ENCODE measurements at places on chromosomes 3 and 15.

DNA sequence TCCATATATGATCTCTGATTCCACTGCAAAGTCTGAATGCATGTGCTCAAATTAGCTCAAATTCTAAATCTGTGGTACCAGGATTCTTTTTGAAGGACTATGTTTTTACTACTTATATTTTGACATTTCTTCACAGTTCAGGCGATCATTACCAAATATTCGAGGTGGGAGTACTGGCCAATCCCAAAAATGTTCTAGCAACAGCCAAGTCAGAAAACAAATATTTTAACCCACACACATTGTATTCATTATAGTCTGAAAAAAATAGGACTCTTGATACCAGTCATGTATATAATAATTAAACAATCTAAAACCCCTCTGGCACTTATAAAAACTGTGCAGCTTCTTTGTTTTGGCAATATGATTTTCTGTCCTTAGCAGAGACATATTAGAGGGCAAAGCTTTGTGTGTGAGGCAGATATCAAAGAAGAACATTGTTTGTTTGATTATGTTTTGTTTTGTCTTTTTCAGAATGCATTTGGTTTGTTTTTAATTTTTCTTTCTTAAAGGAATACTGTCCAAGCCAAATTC is 37.4 kb downstream of the FGF7 start:
- no peak for DNase-seq

GRCh38 chr3:127394984-127395662 is 107.3 kb upstream of the PRR20G start:
- no peak for DNase-seq

DNA sequence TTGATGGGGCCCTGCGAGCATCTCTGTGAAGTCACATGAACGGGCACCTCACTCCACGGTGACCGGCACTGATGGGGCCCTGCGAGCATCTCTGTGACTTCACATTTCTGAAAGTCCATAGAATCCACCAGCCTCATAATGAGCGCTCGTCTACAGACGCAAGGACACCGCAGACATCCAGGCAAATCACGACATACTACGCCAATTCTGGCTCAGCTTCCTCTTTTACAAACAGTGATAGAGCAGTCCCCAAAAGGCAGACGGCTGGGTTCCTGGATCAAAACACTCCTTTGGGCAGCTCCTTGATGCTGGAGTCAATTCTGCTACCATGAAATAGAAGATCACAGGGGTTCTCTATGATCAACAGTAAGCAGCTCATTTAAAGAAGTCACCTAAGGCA is 125.4 kb downstream of the XXYLT1 start:
- DNase-seq, result no peak

- DNase-seq, result no peak
Measured at GRCh38 chr3:76138921-76139320, 353.6 kb upstream of the ZNF717 start.

DNA sequence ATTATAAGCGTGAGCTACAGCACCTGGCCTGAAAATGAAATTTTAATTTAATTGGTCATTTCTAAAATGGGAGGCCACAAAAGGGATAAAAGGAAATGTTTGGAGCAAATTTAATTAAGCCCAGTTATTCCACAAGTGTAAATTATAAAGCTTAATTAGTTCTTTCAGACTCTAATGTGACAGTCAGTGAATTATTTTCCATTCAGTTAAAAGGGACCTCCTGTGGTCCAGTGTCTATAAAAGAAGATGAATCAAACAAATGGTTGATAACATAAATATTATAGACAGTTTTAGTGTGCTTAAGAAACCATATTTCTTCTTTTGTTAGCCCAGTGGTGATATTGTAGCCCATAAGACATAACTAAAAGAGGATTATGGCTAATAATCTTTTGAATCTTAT is 66.4 kb downstream of the CNOT10 start:
- no peak for DNase-seq

DNA sequence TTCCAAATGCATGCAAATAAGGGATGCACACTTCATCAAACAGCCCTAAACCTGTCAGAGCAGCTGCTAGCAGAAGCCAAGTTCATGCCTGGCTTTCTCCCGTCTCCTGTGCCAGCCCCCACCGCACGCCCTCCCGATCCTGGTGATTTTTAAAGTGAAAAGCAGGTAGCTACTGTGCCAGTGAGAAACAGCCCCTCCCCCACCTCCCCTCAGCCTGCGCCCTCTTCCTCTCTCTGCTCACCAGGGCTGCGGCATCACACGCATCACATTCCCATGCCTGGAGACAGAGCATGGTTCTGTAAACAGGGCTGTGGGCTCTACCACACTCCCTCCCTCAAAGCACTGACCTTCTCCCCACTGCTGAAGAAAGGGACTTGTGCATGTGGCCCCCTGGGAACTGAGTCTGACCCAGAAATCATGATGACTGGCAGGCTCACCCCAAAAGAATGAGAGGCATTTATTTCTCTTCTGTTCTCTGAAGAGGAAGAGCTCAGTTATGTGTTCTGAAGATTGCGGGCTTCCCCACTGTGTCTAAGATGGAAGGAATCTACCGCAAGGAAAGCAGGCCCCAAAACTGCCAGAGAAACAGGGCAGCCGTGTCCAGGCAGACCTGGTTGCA is 14.5 kb upstream of the SLC6A1 start:
- no peak for DNase-seq

DNA sequence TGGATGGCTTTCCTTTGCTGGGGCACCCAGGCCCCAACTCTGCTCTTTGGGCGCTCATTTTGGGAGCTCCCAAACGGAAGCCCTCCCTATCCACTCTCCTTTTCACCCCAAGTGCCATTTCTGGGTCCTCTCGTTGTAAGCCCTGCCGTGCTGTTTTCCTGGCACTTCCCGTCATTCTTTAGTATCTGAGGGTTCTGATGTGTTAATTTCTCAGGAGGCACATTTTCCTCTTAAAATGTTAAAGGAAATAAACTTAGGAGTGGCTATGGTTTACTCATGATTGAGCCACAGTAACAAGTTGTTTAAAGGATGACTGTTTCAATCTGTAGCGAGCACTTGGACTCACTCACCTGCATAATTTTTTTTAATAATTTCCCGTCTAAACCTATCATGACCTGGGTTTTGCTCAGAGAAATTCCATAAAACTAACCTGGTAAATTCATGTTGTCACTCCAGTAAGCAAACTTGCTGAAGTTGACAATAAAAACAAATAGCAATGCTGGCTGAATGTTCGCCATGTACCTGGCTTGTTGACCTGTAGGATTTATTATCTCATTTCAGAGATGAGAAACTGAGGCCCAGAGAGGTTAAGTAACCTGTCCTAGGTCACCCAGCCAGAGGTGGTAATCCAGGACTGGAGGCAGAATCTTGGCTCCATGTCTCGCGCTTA is 10.6 kb downstream of the ALDH1A3 start:
- DNase-seq, result no peak

- no peak for DNase-seq
Measured at GRCh38 chr3:30155755-30156154, 450.6 kb upstream of the TGFBR2 start.

Measured in left cardiac atrium (tissue), 4 donors.